Activated CD4-positive, alpha-beta T cell treated with anti-CD3 and anti-CD28 coated beads, Interleukin-2, Interleukin-4, amounts not matched to agents 100 ng/mL and 50 ng/mL, durations not matched to agents 16 hours and 8 hours (primary cell): ENCODE measurements at places on chromosomes 7 and 10.

GRCh38 chr7:74657692-74658177 lies at the start of gene GTF2I:
Gene GTF2I, plus strand, starts transcription at chr7:74657718. Its CDS starts 31,411 bp downstream, at chr7:74689129.
- no peak for DNase-seq

DNA sequence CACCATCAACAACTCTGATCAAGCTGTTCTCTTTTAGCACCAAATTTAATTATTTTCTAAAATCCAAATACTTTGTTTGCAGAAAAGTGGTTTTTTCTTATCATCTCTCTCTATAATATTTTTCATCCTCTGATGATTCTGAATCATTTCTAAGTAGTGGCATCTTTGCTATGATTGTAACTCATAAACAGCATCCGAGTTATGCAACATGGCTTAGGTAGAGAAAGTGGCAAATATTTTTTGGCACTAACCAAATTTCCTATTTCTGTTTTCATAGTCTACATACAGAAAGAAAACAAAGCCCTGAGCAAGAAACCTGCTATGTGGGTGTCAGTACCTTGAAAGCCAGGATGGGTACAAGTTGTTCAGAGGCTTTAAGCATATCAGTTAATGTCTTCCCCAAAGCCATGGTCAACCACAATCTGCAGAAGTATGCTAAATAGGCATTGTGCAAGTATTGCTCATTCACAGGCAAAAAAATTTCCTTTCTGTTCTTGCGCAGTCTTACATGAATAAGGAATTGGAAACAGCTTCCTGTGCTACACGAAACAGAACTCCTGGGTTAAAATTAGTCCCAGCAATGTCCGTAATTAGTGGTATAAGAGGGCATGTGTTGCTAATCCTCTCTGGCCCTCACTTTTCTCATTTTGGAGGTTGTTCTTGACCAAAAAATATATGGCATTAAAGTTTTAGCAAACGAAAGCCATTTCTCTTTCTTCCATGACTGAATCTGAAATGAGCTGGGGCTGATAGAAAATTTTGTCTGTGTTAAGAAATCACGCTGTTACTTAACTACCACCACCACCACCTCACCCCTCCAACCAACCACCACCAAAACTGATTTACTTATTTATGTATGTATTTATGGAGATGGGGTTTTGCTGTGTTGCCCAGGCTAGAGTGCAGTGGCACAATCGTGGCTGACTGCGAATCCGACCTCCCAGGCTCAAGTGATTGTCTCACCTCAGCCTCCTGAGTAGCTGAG lies 325.6 kb upstream of the MAGI2 start:
- DNase-seq, result no peak

DNA sequence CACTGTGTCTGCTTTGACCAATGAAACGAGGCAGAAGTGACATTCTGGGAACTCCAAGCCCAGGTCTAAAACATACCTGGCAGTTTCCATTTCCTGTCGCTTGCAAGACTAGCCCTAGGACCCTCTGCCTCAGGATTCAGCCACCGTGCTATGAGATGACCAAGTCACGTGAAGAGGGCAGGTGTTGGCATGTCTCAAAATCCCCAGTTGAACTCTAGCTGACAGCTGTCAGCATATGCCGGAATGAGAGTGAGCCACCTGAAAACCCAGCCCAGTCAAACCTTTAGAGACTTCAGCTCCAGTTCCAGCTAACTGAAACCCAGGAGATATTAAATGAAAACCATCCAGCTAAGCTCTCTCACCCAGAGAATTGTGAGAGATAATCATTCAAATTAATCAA lies 89.9 kb upstream of the PPP1R3A start:
- DNase-seq, result no peak

- no peak for DNase-seq
These were observed 2.8 kb upstream of the PDK4 start for GRCh38 chr7:95599069-95599468.

DNA sequence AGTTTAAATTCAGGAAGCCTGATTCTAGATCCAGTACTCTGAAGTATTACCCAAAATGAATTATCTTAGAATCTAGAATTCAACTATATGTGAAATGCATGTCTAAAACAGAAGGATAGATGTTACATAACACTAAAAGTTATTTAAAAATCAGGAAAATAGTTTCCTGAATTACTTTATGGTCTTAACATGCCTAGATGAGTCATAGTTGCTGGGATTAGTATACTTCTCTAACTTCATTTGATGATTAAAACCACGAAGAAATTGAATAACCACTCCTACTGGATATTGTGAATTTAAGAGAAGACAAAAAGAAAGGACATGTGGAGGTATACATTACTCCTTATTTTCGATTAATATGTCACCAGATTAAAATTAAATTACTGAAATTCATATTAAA lies 65.5 kb downstream of the ATAD1 start:
- DNase-seq, result no peak

DNA sequence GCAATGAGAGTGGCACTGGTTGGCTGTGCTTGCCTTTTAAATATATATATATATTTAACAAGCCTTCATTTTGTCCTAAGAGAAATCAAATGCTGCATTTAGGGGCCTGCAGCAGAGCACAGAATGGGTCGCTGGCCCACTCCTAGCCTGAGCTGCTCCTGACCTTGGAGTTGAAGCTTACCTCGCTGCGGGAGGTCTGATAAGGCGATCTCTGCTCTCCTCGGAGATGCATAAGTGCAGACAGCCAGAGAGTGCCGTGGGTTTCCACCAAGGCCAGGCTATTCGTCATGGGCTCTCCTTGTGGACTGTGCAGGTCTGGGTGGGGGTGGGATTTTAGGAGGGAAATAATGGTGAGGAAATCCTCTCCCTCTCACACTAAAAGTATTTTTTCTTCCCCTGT lies 99.5 kb upstream of the IKZF1 start:
- DNase-seq, result no peak

DNA sequence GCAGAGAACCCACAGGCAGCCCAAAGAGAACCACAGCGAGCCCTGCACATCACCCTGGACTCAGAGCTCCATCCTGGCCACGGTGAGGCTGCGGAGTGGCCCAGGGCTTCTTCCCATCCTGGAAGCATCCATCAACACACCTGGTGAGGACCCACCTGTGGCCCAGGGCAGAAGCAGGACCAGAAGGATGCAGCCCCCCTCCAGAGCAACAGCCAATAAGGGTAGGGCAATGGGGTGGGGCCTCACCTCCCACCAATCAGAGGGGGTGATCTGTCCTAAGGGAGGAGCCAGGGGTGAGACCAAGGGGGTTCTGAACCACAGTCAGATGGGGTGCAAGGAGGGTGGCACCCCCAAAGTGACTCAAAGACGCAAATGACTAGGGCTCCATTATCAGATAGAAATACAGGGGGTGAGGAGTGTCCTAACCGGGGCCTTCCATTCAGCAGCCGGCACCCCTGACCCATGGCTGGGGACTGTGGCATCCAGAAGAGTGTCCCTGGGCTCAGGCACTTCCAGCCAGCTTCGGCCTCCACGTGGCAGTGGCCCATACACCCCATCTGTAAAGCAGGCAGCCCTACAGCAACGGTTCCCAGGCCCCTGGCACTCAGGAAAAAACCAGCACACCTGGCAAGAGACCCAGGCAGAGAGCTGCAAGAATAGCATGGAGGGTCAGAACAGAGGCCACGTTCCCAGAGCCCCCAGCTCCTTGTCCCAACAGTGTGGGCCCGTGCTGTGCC lies 36.9 kb downstream of the STK32C start:
- DNase-seq, result no peak

DNA sequence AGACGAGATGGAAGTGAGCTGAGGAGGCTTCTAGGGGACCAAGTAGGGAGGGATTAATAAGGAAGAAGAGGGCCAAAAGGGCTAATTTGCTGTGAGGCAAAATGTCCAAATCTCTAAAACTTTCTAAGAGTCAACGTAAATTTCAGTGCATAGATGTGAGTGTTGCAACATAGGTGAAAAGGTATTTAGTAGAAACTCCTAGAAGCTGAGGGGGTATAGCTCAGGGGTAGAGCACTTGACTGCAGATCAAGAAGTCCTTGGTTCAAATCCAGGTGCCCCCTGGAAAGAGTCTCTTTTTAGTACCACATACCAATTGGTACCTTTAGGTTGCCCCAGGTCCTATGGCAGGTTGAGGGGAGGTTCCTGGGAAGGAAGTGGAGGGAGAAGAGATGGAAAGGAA lies 48.7 kb upstream of the ZNF746 start:
- no peak for DNase-seq

DNA sequence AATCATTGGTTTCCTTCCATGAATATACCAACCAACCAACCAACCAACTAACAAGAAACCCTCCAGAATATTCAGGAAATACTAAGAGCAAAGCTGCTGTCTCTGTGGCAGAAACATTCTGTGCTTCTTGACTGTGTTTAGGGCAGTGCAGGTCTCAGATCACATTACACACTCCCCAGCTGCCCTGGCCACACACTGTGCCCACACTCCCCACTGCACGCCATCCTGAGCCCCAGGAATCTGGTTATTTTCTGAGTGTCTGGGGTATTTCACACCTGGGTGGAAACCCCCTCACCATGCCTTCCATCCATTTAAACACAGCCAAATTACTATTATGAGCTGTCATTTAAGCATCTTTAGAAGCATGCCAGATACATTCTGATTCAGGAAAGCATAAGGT lies 183.7 kb upstream of the ANK3 start:
- peak; percentile 84 for DNase-seq
